ENCODE measurements at places on chromosomes 13 and 19.
A peak's percentile ranks its signal among the peaks of the same experiment; 100 is the strongest.

DNA sequence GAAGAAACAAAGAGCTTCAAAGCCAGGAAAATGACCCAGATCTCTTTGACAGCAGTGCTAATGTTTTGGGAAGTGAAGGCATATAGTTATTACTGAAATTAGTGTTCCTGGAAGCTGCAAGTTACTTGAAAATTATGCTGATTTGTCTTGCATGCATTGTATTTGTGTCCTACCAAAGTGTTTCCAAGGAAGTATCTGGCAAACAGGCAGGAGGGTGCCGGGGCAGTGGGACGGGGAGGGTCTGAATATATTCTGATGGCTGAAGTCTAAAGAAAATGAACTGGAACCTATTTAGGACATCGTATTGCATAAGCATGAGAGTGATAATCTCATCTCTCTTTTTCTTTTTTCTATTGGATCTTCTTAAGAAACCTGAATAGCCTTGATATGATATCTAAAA lies 9.0 kb downstream of the RNASEH2B start:
- DNase-seq: no peak

GRCh38 chr13:88434953-88435352 lies 763.8 kb downstream of the SLITRK5 start:
- DNase-seq: no peak

DNA sequence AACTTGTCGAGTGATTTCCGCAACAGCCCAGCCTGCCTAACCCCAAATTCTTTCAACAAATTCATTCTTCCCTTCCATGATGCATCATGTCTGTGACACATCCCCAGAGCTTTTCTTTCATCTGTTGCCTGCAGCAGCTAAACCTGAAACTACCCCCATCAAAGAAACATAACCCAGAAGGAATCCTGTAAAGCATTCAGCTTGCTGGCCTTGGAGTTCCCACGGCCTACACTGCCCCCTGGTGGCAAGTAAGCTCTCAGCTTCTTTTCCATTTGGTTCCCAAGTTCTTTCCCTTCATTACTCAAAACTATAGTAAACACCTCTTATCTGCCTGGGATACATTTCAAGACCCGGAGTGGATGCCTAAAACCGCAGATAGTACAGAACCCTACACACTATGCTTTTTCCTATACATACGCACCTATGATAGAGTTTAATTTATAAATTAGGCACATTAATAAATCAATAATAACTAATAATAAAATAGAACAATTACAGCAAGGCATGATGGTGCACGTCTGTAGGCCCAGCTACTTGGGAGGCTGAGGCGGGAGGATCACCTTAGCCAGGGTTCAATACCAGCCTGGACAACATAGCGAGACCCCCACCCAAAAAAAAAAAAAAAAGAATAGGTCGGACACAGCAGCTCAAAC lies 7.4 kb downstream of the ETHE1 start:
- DNase-seq: peak; percentile 88

GRCh38 chr19:3006075-3006767 lies 22.9 kb downstream of the TLE2 start:
- no peak for DNase-seq

DNA sequence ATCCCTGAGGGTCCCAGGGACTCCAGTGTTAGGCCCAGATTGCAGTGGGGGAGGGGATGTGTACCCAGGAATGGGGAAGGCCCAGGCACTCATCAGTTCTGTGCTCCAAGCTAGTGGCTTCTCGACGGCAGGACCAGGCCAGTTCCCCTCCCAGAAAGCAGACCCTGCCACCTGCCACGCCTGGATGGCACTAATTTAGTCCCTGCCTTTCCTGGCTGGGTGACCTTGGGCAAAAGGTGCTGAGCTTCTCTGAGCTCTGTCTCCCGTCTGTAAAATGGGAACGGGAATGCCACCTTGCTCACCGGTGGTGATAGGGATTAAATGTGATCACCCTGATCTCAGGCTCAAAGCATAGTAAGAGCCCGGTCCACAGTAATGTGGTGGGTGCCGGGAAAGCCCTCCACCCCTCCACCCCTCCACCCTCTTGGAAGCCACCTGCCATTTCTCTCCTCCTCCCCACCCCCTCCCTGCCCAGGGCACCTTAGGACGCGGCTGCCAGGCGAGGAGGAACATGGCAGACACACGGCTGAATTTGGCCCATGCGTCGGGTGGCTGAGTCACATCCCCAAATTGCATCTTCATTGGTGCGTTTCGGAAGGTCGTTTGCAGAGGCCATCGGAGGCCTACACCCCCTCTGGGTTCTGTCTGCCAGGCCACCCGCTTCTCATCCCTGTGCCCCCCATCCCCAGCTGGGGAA lies 2.3 kb downstream of the KCNN1 start:
- DNase-seq: no peak

DNA sequence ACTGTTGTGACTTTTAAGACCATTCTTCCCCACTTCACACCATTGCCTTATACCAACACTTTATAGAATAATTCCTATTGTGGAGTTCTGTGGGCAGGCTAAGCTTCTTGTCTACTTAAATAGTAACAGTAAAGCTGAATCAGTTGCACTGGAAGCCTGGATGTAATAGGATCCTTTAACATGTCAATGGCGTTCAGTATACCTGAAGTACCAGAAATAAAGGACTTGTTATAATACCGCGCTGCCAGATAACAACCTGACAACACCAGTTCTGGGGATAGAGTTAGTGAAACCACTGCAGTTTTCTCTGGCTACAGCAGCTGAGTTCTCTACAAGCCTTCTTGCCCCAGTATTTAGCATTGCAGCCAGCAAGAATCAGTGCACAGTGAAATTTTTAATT lies 52.0 kb upstream of the TNFRSF19 start:
- no peak for DNase-seq

- no peak for DNase-seq
Measured at GRCh38 chr19:55487924-55488687, at the start of gene SSC5D. Gene SSC5D, plus strand, starts transcription at chr19:55488436. Its CDS starts 154 bp downstream, at chr19:55488590.

- no peak for DNase-seq
Measured at GRCh38 chr19:10817291-10818038, 18.5 kb downstream of the TMED1 start.

- DNase-seq: no peak
Measured at GRCh38 chr19:974564-975257, 9.4 kb upstream of the WDR18 start.

GRCh38 chr13:43776501-43777079 lies 10.2 kb downstream of the ENOX1 start:
- DNase-seq: no peak

DNA sequence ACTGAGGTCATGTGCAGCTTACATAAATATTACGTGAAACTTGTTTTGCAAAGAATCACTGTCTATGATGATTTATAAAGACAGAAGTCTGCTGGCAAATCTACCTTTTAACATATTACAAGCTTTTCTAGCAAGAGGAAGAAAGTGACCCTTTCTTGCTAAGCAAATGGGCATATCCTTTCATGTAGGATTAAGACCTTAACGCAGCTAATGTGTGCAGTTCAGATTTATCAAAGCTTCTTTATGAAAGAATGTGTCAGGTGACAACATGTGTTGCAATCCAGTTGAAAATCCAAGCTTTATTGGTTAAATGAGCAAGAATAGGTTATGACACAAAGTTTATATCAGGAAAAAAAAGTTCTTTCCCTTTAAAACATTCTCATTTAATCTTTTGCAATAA lies 115.6 kb upstream of the NBEA start:
- DNase-seq: peak; percentile 10

- no peak for DNase-seq
Measured at GRCh38 chr13:34816908-34817665, 125.0 kb upstream of the NBEA start.

- DNase-seq: no peak
Measured at GRCh38 chr13:44331912-44332851, 41.4 kb upstream of the SERP2 start.

- no peak for DNase-seq
Measured at GRCh38 chr13:48876289-48876688, 99.4 kb upstream of the FNDC3A start.

DNA sequence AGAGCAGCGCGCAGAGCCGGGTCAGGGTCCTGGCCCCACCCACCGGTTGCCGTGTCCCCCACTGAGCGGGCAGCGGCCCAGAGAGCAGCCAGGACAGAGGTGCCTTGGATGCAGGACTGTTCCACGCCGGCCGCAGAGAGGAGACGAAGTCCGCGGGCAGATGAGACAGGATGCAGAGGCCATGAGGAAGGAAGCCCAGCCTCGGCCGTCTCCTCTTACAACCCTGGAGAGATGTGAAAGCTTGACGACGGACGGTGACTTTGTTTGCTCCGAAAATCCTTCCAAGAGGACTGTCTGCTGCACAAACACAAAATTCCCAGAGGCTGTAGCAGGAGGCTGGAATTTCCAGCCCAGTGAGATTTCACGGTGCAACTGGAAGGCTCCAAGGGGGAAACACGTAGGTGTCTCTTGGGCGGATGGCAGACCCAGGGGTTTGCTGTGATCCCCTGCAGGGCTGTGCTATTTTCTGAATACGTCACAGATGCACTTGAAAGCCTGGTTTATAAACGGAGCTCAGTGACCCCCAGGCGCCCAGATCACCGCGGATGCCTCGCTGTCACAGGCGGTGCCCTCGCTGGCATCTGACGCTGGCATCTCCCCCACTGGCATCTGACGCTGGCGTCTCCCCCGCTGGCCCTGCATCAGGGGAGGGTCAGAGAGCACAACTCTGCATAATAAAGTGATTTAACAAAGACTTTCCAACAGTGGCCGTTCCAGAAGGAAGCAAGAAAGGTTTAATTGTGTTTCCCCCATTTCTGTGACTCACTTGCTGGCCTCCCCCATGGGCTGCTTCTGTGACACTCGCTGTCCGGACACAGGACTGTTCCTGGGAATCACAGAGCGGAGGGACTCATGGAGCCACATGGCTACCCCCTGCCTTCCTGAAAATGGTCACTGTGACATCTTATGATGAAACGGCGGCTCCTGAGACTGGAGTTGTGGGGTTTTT lies 62.0 kb upstream of the C13orf46 start:
- DNase-seq: peak; percentile 64

GRCh38 chr19:15042826-15043225 lies 6.5 kb upstream of the CASP14 start:
- DNase-seq: no peak

GRCh38 chr13:26710166-26710565 lies 50.4 kb downstream of the GPR12 start:
- DNase-seq: no peak

- no peak for DNase-seq
Measured at GRCh38 chr13:98225036-98225940, 48.2 kb upstream of the RNF113B start.

DNA sequence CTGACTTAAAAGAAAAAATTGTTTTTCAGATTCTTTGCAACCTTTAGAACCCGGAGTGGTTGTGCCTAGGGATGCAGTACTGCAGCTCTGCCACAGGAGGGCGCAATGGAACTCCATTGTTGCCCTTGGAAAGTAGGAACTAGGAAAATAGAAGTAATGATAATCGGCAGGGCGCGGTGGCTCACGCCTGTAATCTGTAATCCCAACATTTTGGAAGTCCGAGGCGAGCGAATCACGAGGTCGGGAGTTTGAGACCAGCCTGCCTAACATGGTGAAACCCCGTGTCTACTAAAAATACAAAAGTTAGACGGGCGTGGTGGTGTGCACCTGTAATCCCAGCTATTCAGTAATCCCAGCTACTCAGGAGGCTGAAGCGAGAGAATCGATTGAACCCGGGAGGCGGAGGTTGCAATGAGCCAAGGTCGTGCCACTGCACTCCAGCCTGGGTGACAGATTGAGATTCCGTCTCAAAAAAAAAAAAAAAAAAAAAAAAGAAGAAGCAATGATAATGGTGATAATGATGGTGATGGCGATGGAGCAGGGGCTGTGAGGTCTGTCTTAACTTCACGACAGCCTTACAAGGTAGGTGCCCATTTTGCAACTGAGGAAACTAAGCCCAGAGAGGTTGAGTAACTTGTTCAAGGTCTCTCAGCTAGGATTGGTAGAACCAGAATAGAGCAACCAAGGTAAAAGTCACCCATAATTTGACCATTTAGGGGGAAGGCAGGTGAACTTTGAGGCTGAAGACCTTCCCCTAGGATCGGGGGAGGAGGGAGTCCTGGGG lies 5.5 kb upstream of the ADAMTS10 start:
- DNase-seq: no peak

DNA sequence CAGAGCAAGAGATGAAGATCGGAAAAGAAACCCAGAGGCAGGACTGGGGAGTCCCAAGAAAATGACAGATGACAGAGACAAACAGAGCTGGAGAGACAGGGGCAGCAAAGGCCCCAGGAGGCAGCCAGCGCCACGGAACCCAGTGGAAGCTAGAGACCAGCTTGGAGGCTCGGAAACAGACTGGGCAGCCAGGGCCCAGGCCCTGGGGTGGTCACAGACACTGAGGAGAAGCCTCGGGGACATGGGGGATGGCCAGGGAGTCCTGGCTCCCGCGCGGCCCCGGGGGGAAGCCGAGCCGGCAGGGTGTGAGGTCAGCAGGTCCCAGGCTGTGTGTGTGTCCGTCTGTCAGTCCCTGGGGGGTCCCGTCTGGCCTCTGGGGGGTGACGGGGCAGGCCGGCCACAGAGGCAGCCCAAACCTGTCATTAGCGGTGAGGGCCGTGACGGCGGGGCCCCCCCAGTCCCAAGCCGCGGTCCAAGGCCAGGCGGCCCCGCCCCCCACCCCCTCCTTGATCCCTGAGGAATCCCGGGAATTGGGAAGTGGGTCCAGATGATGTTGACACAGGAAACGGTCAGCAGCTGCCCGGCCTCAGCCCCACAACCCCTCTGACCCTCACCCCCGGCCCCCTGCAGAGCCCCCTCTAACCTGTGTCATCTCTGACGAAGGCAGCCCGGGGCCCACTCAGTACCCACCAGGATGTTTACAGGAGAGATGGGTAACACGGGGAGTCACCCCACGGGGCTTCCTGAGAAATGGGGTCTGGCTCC lies 2.5 kb upstream of the TMEM190 start:
- no peak for DNase-seq

DNA sequence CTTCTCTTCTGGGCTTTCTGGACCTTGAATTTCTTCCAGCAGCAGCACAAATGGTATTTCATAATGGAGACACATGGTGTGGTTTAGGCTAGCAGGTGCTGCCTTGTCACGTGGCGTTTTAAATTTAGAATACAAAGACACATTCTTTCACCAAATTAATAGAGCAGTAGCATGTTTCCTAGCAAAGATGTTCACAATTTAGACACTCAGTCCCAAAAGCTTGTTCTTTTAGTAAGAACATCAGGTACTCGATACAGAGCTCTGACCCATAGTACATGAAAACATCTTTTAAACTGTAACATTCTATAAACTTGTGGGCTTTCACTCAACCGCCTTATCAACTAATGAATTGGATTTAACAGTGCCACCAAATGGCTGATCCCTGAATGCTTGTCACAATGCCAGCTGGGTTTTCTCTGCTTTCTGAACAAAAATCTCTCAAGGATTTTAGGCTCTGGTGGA lies 290.1 kb downstream of the DCLK1 start:
- no peak for DNase-seq

GRCh38 chr19:12952488-12953137 lies 4.4 kb downstream of the GADD45GIP1 start:
- no peak for DNase-seq
